Epithelial cell of esophagus (primary cell): ENCODE measurements at places on chromosomes 12 and 14.
A peak's percentile ranks its signal among the peaks of the same experiment; 100 is the strongest.

GRCh38 chr14:95132760-95133159, 24.6 kb downstream of the DICER1 start:
- no peak for DNase-seq

- peak; percentile 13 for DNase-seq
These were observed 380.1 kb downstream of the RAD51B start for GRCh38 chr14:68199554-68200151.

- DNase-seq, result peak; percentile 61
These were observed 513 bp downstream of the CCNK start for GRCh38 chr14:99481745-99482099.

DNA sequence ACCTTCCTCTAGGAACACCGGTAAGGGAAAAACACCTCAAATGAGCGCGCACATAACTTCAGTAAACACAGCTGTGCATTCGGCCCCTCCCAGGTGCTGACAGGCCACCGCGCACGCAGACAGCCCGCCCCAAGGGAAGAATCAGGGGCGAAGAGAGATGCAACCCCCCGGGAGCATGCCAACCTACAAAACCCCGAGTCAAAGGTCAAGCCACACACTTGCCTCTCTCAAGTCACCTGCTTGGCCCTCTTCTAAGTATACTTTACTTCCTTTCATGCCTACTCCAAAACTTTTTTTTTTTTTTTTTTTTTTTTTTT, 2.3 kb upstream of the CYP46A1 start:
- no peak for DNase-seq

DNA sequence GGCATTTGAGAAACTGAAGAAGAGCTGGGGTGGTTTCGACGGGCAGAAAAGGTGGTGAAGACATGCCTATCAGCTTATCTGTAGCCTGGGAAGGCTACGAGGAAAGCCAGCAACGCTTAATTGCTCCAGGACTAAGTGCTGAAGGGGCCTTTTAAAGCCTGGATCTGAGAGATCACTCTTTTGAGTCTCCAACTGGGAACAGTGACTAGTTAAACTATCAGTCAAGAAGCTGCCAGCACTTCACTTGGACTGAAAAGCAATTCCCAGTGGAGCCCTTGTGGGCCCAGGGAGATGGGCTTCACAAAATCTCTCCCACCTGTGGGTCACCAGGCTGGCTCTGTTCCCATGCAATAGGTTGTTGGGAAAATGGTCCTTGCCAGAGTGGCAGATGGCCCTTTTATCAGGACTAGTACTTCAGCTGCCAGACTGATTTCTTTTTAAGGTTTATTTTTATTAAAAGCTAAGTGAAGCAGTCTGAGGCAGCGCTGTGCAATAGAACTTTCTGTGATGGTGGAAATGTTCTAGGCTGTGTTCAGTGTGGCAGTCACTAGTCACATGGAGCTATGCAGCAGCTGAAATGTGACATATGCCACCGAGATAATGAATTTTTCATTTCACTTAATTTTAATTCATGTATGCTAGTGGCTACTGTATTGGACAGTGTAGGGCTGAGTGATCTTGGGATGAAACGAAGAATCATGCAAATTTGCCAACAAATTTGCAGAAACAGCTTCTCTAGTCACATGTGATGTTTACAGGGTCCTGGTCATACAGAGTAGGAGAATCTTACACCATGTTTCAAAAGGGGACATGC, 276.8 kb downstream of the PCNX1 start:
- DNase-seq, result no peak

GRCh38 chr14:105456736-105457617, 17.6 kb upstream of the CRIP2 start:
- DNase-seq, result no peak

- peak; percentile 46 for DNase-seq
These were observed 77.4 kb upstream of the ANO4 start for GRCh38 chr12:100716945-100717732.

DNA sequence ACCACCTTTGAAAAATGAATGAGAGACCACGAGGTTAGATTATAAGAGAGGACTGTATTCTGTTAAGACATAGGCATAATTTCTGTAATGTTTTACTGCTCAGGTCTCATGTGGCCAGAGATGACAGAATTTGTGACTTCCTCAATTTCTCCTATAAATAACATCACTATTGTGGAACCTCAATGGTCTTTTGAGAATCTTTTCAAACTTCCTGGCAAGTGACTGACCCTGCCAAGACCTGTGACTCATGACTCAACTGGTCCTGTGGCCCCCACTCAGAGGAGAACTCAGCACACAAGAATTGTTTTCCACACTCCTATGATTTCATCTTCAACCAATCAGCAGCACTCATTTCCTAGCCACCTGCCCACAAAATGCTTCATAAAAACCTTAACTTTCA, 508.2 kb upstream of the ATP2B1 start:
- no peak for DNase-seq

GRCh38 chr12:38484821-38485449, 168.4 kb downstream of the ALG10B start:
- no peak for DNase-seq

DNA sequence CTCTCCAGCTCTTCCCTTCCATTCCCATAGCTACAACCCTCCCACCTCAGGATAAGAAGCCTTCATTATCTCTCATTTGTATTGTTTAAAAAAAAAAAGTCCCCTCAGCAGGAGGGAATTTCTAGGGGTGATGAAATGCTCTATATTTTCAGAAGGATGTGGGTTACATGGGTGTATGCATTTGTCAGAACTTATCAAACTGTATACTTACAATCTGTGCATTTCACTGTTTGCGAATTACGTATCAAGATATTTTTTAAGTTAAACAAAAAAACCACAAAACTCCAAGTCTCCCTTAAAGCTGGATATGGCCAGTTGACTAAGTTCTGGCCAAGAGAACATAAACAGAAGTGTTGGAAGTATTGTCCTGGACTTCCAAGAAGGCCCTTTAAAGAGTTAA, 2.0 kb upstream of the FKBP11 start:
- DNase-seq, result no peak

DNA sequence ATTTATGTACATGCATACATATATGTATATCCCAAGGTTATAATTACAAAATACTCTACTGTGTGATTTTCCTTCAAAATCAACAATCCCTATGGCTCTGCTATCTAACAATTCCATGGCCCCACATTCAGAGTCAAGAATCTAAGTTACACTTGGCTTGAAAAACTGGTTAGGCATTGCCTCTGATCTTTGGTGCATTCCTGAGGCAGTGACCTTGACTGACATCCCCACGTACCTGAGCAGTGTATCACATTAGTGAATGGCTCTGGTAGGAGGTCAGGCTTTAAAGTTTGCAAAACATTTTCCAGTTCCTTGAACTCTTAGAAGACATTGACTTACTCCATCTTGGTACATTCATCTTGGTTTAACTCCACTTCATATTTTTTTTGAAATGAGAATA, 8.5 kb upstream of the STON2 start:
- DNase-seq, result peak; percentile 71

DNA sequence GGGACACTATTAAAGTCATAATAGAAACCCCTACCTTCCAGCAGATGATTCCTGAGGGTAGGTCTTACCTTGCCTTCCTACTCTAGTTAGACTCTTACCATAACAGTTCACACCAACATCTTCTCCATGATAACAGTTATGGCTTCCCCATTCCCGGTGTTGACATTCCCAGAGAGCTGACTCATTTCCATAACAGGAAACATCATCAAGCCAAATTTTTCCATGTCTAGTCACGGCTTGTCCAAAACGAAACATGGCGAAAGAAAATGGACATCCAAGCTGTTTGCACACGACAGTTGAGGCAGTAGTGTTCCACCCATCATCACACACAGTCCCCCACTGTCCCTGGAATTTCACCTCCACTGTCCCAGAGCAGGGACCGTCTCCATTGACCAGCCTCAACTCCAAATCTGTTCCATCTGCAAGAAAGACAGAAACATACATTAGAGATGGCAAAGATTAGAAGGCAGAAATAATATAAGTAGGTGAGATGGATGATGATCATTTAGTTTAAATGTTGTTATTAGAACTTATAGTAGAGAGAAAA, 10.6 kb downstream of the CD163L1 start:
- DNase-seq, result peak; percentile 85

DNA sequence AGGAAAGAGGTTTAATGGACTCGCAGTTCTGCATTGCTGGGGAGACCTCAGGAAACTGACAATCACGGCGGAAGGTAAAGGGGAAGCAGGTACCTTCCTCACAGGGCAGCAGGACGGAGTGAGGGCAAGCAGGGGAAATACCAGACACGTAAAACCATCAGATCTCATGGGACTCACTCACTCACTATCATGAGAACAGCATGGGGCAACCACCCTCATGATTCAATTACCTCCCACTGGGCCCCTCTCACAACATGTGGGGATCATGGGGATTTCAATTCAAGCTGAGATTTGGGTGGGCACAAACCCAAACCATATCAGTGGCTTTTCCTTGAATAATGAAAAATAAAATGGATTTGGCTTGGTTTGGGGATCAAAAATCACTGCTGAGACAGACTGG, 380.5 kb downstream of the VRK1 start:
- no peak for DNase-seq

GRCh38 chr12:123491481-123491880, 33.5 kb downstream of the SNRNP35 start:
- DNase-seq, result no peak

GRCh38 chr14:99522457-99522891, 41.3 kb downstream of the CCNK start:
- peak; percentile 43 for DNase-seq

DNA sequence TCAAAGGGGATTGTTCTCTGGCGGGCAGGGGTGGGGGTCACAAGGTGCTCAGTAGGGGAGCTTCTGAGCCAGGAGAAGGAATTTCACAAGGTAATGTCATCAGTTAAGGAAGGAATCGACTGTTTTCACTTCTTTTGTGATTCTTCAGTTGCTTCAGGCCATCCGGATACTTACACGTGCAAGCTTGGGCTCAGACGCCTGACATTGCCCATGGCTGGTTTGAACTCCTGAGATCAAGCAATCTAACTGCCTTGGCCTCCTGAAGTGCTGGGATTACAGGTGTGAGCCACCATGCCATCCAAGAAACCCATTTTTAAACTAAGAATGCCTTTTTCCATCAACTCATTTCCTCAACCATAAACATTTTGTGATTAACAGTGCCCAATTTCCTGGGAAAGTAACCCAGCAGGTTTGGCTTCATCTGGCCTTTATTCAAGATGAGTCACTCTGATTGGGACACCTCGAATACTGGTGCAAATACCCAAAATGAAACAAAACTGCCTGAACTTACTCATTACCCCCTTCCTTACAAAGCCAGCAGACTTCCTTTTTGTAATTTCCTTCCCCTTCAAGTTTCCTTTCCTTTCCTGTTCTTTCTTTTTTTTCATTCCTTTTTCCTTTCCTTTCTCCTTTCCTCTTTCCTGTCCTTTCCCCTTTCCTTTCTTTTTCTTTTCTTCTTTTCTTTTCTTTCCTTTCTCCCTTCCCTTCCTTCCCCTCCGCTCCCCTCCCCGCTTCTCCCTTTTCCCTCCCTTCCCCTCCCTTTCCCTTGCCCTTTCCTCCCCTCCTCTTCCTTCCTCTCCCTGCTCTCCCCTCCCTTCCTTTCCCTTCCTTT, 10.2 kb upstream of the RNASE10 start:
- DNase-seq, result peak; percentile 90

- DNase-seq, result peak; percentile 48
These were observed 225.8 kb downstream of the C12orf42 start for GRCh38 chr12:103269946-103270345.

GRCh38 chr12:65941388-65941787, 117.1 kb downstream of the HMGA2 start:
- peak; percentile 65 for DNase-seq

DNA sequence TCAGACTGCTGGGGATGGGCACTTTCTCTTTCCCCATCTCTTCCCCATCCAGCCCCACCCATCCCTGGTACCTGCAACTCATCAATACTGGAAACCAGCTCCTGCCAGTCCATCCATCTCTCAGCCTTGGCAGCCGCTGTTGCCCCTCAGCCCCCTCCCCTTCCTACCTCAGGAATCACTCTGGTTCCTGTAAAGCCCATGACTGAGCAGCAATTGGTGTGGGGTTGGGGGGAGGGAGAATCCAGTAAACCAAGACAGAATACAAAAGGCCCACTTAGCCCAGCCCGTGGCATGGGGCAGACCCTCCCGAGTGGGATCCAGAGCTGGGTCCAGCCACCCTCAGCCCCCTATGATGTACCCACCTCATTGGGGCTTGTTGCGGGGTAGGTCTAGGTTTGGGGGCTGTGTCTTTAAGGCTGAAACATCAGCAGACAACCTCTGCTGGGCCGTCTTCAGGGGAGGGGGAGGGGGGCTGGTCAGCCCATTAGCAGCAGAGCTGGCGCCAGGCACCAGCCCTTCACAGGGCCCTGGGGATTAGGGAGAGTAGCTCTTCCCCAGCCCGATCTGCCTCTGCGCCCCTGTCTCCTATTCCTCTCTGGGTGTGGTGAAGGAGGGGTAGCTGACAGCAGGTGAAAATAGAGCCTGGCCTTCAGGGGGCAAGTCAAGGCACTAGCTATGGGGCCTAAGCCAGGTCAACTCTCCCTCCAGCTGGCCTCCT, 702 bp upstream of the PRPH start:
- DNase-seq, result no peak

- no peak for DNase-seq
These were observed 77.3 kb downstream of the PDE3A start for GRCh38 chr12:20445687-20446086.

DNA sequence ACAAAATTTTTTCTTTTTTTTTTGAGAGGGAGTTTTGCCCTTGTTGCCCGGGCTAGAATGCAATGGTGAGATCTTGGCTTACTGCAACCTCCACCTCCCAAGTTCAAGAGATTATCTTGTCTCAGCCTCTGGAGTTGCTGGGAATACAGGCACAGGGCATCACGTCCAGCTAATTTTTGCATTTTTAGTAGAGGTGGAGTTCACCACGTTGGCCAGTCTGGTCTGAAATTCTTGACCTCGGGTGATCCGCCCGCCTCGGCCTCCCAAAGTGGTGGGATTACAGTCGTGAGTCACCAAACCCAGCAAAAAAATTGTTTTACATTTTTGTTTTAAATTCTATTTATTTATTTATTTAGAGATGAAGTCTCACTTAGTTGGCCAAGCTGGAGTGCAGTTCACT, 4.7 kb upstream of the SLC2A14 start:
- no peak for DNase-seq

DNA sequence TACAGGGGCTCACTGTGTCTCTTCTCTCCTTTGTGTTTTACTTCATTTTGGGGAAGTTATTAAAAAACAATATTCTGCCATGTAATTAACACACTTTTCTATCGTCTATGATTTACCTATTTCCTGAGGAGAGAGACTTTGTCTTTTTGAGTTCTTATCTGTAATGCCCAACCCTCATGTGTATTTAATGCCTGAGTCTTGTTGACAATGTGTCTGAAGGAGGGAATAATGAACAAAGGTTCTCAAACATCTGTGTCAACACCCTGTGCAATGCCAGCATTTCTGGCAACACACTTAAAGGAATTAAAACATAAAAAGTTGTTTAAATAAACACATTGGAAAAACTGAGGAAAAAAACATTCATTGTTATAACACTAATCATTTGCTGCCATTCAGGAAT, 147.1 kb downstream of the SLC15A5 start:
- DNase-seq, result no peak

DNA sequence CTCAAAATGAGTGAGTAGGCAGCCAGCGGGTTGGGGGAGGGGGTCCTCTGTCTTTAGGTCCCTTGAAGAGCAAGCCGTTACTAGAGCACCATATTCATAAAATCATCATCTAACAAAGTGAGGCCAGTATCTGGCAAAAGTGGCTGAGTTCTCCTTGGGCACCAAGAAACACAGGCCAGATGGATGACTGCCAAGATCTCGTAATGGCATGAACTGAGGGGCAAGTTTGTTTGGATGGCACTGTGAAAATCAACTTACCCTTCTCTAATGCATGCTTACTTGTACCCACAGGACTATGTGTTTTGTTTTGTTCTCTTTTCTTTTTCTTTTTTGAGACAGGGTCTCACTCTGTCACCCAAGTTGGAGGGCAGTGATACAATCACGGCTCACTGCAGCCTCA, 41.6 kb downstream of the GNPTAB start:
- no peak for DNase-seq
